ENCODE measurements at places on chromosomes 4 and X.

GRCh38 chr4:162408309-162408708 lies 244.5 kb upstream of the FSTL5 start:
- DNase-seq = no peak

GRCh38 chr4:168722391-168722790 lies 225.5 kb downstream of the PALLD start:
- DNase-seq = no peak

- DNase-seq = no peak
Measured at GRCh38 chrX:109393859-109394258, 88.0 kb downstream of the GUCY2F start.

DNA sequence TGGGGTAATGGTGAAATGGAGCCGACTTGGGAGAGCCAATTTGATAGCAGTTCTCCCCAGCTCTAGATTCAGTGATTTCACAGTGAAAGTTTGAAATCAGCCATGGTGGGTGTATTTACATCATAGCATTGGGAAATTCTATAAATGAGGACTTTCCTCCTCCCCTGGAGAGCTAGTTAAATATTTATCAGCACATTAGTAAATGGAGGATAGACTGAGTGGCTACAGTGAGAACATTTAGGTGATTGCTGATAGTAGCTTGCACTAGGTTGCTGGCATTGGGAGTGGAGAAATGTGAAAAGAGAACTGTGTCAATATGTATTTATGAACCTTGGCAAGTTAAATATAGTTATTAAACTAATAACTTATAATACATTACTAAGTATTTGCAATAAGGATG lies 347.3 kb downstream of the CCSER1 start:
- no peak for DNase-seq

- no peak for DNase-seq
Measured at GRCh38 chr4:77308843-77309242, 151.8 kb downstream of the CCNG2 start.

- DNase-seq = no peak
Measured at GRCh38 chr4:3046162-3046561, 28.2 kb downstream of the HTT-AS start.

GRCh38 chr4:153115322-153116290 lies 88.6 kb upstream of the TRIM2 start:
- peak; percentile 52 for DNase-seq

DNA sequence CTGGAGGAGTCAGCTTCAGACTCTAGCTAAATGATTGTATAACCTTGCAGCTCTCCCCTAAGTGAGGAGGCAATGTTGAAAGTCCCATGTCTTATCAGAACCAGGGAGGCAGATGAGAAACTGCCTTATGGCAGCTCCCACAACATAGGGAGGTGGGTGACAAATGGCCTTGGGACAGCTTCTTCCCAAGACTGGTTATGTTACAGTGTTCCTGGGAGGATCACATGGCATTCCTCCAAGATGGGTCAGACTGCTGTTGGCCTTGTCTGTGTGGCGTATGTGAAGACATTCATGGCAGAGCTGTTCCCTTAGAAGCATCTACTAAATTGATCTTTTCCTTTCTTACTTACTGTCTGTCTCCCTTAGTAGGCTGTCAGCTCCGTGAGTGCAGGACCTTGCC lies 42.0 kb downstream of the HPRT1 start:
- DNase-seq = no peak

GRCh38 chr4:16642897-16643296 lies 255.5 kb downstream of the LDB2 start:
- DNase-seq = no peak

DNA sequence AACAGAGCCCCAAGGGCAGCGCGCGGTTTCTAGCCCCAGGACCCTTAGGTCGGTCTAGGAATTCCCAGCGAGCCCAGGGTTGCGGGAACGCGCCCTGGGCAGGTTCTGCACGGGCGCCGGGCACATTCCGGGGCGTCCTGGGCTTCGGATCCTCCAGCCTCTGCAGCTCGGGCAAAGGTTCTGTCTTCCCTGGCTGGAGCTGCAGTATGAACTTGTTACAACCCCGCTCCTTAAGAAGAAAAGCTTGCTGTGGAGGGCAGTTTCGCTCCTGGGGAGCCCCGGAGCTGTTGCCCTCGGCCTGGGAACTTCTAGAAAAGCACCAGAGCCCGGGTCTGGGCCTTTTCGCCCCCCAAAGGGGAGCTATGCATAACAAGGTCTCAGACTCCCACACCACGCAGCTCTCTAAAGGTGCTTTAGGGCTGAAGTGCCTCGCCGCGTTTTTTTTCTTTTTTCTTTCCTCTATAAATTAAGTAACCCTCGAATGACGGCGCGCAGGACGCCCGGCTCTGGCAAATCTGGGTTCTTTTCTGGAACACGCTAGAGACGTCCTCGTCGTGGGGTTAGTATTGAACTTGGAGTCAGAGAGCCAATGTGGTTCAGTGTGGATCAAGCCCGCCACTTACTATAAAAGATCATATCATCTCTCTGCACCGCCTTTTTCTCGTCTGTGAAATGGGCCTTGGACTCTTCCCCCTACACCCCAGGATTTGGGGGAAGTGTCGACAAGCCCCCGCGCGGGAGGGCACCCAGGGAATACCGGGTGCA lies 5.7 kb downstream of the MSX1 start:
- DNase-seq = no peak

GRCh38 chr4:174248407-174248806 lies 35.1 kb downstream of the FBXO8 start:
- no peak for DNase-seq

- DNase-seq = no peak
Measured at GRCh38 chr4:26748811-26749210, 111.8 kb upstream of the STIM2 start.

DNA sequence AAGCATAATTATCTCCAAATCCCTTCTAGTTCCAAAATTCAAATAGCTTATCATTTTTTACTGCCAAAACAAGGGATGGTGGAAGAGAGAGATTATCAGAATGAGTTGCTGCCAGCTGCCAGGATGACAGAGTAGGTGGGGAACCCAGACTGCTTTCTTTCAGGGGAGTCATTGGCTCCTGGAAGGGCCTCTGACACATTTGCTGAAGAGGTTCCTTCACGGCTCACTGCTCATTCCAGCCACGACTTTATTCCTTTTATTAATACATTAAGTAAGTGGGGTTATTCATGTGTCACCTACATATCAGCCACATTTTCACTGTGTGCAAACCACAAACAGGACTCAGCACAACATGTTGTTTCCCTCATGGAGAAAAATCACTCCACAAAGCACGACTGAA lies 12.7 kb upstream of the SMIM43 start:
- DNase-seq = no peak

DNA sequence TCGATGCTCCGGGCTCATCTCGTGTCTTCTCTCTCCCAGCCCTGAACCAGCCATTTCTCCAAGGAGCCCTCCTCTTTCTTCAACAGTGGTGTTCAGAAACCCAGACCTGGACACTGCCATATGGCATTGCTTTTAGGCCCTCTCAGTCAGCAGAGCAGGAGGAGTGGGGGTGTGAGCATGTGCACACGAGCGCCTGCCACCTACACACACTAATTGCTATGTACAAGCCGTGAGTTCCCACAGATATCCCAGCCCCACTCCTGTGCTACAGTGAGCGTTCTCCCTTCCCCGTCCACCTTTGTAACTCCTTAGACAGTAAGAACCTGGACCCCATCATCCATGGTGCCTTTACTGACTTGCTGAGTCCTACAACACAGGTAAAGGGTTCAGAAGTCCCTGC lies 53.8 kb downstream of the TNIP2 start:
- no peak for DNase-seq

DNA sequence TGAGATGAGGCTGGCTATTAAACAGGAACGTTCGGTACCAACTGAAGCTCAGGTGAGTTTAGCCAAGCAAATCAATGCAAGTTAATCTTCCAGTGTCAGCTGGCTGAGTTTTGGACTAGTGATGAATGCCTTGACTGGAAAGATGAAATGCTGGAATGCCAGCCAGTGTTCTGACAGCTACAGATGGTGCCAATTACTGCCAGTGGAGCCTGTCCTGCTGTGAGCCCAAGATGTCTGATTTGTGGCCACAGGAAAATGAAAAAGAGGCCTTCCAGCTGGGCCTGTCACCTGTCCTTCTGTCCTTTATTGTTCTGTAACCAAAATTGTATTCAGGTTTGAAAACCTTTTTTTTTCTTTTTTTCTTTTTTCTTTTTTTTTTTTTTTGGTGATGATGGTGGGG lies 223.1 kb downstream of the AFF2 start:
- DNase-seq = no peak

DNA sequence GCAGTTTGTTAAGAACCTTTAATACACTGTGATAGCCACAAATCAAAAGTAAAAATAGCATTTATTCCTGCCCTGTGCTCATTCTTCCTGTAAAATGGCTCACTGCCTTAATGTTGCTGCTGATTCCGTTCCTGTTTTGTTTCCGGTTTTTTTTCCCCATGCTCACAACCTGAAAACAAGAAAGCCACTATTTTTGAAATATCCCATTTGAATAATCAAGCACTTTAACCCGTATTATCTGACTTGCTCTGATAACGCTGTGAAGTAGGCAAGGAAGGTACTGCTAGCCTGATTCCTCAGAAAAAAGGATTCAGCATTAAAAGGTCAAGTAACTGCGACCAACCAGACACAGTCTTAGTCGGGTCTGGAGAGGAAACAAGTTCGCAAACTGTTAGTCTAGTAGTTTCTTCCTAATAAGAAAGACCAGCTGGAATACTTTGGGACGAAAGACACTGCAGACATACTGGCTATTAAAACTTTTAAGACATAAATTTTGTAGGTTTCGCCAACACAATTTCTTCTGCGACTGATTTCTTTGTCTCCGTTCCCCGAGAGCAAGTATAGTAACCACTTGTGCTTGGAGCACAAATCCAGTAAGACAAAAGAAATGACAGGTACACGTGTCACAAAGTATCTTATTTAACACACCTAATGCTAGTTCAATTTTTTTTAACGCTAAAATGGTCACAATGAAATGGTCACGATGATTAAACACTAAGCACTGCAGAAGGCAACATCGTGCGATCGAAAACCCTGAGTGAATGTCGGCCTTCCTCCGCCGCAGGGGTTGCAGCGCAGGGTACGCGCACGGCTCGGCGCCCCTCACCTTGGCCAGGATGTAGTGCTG lies 802 bp downstream of the COX18 start:
- DNase-seq = no peak

- DNase-seq = no peak
Measured at GRCh38 chr4:185261946-185262345, 52.5 kb downstream of the SNX25 start.

DNA sequence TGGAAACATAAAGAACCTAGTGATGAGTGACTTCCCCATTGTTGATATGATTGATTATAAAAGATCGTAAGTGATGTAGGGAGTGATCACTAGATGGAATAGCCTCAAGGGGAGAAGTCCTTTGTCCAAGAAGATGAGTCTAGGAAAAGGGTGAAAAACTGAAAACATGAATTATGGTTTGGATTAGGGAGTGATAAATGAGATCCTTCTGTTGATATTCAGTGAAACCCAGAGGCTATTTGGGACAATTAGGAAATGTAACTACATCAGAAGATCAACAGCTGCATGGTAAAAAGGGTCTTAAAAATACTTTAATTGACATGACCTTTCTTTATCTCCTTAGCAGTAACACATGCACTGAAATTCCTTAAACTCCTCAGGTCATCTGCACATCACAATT lies 124.0 kb upstream of the UNC5C start:
- no peak for DNase-seq
